ENCODE measurements at places on chromosomes 1 and 21.

GRCh38 chr1:169528215-169529067, 42.7 kb upstream of the SLC19A2 start:
- no peak for DNase-seq

DNA sequence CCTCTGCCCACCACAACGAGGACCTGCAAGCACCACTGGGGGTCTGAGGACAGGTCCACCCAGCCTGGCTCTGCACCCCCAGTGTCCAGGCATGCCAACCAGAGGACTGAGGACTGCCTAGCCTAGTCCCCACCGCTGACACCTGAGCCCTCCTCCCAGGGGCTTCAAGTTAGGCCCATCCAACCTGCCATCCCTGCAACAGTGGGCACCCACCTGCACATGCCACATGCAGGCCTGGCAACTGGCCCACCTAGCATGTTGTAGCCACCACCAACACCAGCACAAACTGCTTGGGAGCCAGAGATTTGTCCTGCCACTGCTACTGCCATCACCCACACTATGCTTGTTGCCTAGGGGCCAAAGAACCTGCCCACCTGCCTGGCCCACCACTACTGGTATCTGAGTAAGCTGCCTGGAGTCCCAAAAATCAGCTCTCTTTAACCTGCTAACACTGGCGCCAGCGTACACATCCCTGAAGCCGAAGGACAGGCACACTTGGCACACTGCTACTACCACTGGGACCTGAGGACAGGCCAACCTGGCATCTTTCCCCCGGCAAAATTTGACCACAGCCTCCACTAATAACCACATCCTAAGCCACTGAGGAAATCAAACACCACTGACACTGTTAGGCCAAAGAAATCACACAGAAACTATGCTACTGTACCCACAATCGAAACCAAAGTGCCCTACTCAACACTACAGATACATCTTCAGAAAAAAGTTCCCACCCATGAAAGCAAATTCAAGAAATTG, 61.5 kb downstream of the PSMG1 start:
- no peak for DNase-seq

DNA sequence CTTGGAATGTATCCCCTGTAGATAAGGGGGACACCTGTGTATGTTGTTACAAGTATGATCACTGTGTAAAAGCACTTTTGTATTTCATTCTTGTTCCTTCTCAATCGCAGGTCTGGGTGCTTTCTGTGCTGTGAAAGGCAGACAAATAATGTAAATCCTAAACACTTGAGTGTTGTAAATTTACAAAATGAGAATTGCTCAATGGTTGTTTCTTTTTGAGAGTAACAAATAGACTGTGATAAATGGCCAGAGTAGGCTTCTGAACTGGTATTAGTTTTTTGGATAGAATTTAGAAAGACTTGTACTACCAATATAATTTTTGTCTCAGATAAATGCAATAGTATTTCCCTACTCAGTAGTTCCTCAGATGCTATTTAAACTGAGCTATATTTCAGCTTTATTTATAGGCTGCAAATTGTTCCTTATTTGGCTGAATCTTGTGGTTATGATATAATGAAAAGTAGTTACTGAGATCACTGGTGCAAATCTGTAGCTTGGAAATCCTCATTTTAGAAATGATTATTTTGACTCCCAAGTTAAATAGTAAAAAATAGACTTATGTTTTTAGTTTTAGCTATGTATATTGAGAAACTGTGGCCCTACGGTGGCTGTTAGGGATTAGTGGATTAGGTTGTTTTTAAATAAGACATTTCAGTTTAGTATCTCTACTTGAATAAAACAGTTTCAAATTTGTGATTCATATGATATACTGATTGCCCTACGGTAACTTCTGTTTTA, 9.2 kb downstream of the BACH1 start:
- DNase-seq, result no peak

DNA sequence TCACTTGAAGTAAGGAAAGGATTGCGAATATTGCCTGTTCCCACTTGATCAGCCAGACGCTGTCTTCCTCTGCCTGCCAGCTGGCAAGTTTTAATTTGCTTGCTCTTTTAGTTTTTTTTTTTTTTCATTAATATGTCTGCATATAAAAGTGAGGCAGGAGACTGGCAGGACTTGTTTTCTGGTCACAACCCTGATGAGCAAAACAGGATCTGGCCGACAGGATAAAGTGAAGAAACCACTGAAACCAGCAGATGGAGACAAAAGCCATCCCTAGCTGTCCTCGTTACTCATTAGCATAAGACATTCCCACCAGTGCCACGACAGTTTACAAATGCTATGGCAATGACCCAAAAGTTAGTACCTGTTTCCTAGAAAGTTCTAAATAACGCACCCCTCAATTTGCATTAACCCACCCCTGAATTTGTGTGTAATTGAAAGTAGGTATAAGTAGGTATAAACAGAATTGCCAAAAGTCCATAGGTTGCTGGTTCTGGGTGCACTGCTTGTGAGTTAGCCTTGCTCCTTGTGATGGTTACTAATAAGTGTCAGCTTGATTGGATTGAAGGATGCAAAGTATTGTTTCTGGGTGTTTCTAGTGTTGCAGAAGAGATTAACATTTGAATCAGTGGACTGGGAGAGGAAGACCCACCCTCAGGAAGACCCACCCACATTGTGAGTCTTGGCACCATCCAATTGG, 60.8 kb downstream of the ZNF684 start:
- peak; percentile 32 for DNase-seq

DNA sequence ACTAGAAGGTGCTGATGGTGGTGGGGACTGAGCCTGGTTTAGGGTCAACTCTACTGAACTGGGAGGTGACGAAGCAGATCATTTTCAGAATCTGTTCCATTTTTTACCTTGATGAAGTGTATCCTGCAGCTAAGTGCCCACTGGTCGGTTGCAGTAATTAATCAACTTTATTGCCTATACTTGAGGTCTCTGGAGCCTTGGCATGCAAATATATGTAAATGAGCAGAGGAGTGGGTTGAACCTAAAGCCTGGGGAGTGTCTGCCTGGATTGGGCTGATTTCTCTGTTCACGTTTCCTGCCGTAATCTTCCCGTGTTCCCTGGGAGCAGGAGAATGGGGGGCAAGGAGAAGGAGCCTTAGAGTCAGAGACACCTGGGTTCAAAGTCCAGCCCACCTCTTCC, 286.8 kb downstream of the PTPRU start:
- DNase-seq, result no peak

DNA sequence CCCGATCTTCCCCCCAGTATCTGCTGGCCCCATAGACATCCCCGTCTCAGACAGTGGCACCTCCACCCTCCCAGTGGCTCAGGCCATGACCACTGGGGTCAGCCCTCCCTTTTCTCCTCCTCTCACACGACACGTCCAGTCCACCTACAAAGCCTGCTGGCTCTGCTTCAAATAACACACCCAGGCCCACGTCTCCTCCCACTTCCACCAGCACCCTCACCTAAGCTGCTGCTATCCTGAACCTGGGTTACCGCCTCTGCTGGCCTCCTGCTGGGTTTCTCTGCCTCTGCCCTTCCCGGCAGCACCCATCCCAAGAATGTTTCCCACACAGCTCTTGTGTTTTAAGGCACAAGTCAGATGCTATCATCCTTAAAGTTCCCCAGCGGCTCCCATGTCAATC, 26.0 kb downstream of the MX2 start:
- no peak for DNase-seq

- DNase-seq, result no peak
Measured at GRCh38 chr1:118992868-118993699, 4.9 kb upstream of the TBX15 start.

- no peak for DNase-seq
Measured at GRCh38 chr1:12573015-12573825, 44.8 kb downstream of the DHRS3 start.

GRCh38 chr1:28286111-28286510, 26.8 kb downstream of the SESN2 start:
- DNase-seq, result no peak

DNA sequence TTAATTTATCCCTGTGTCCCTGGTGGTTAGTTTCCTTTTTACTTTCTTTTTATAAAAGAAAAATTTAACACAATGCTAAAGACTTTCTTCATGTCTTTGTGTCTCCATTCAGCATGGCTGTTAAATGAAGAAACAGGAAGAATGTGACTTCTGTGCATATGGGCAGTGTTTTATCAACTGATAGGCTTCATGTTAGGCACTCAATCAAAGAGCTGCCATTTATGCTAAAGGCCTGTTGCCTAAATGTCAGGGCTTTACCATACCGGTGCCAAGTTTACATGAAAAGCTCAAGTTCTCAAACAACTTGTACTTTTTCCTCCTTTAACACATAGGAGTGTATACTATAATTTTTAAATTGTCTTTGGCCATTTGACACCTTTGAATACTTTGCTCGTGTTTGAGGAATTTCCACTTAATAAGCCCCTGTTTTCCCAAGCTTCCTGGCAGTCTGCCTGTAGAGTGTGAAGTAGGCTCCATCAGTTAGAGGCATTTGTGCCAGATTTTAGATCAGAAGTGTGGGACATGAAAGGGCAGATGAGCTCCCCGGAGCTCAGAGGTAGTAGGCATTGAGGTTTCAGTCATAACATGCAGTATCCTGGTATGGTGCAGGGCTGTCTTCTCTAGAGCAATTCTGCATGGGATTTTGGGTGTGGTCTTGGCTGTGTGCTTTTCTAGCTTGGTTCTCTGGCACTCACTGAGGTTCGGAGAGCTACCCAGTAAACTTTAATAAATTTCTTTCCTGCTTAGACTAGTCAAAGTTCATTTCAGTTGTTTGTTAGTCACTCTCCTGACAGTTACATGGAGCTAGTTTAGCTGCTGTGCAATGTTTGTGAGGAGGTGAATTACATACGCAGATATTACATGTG, 119.0 kb downstream of the LEPR start:
- DNase-seq, result no peak

- peak; percentile 4 for DNase-seq
Measured at GRCh38 chr21:40613546-40614030, 233.4 kb downstream of the DSCAM start.

DNA sequence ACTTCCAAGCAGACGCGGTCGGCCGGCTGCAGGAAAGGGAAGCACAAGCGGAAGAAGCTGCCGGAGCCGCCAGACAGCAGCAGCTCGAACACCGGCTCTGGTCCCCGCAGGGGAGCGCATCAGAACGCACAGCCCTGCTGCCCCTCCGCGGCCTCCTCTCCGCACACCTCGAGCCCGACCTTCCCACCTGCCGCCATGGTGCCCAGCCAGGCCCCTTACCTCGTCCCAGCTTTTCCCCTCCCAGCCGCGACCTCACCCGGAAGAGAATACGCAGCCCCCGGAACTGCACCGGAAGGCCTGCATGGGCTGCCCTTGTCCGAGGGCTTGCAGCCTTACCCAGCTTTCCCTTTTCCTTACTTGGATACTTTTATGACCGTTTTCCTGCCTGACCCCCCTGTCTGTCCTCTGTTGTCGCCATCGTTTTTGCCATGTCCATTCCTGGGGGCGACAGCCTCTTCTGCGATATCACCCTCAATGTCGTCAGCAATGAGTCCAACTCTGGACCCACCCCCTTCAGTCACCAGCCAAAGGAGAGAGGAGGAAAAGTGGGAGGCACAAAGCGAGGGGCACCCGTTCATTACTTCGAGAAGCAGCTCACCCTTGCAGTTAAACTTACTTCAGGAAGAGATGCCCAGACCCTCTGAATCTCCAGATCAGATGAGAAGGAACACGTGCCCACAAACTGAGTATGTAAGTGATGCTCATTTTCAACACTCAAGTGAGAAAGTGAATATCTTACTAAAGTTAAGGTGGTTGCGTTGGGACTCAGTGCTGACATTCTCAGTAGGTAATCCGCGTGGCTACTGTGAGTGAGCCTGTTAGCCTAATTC, 25.5 kb downstream of the UTS2 start:
- no peak for DNase-seq

DNA sequence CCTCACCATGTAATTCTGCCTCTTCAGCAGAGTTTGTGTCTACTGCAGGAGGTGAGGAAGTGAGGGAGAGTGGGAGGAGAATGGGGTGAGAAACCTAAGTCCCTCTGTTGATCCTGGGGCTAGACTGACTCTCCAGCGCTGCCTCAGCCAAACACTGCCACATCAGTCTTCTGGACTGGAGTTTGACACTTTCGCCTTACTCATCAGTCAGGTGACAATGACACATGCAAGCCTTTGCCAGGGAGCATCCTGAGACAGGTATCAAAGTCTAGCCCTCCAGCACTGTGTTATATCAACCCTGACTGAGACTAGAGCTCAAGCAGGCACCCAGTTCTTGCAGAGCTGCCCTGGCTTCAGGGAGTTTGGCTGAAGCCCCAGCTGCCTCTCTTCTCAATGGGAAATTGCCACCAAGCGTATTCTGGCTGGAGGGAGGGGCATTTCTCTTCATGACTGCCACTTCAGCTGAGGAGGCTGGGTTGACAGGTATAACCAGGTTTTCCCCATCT, 33.3 kb upstream of the SUCO start:
- no peak for DNase-seq

DNA sequence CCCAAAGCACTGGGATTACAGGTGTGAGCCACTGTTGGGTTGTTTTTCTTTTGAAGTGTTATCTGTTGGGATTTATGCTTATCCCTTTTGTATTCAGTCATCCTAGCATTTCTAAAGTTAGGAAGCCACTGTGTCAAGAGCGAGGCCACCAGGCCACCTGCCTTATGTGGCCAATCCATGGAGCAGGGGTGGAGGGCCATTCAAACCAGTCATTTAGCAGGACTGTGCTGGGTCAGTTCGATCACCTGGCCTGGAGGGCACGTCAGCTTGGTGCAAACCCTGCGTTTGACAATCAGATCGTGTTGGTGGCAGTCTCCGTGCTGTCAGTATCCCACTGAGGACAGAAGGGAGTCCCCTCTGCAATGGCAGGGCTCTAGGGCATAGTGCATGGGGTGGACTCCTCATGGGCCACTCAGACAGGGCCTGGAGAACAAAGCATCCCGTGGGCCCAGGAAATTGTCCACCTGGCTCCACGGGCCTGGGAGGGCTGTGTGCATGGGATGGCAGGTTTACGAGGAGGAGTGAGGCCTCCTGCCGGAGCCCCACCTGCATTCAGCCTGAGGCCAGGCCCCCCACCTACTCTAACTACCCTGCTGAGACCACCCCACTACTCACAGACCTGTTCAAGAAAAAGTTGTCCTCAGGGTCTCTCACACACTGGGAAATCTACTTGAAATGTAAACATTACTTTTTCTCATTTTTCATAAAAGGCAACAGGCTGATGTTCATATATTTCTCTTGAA, 242.3 kb downstream of the SDCCAG8 start:
- DNase-seq, result no peak

- DNase-seq, result peak; percentile 75
Measured at GRCh38 chr21:37220433-37220980, 46.6 kb downstream of the VPS26C start.

DNA sequence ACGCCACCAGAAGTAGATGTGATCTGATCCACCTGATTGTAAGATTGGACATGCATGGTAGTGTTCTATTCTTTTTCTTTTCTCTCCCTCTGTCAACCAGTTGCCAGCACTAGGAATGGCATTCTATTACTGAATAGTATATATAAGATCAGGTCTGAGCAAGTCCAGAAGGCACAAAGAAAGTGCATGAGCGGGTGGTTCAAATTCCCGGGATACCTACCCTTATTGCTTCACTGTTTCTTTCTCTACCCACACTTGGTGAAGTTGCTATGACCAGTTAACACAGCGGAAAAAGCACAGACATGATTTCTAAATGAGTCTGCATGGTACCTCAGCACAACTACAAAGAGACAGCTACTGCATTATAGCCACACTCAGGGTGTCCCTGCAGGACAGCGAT, 64.0 kb downstream of the SLC9A1 start:
- DNase-seq, result no peak

- peak; percentile 70 for DNase-seq
Measured at GRCh38 chr21:41953831-41954653, at the start of gene C2CD2. TSS of gene C2CD2 (minus strand) at chr21:41954018. CDS start at chr21:41953648, 370 bp downstream.
